ENCODE measurements at places on chromosomes 11 and 22.

DNA sequence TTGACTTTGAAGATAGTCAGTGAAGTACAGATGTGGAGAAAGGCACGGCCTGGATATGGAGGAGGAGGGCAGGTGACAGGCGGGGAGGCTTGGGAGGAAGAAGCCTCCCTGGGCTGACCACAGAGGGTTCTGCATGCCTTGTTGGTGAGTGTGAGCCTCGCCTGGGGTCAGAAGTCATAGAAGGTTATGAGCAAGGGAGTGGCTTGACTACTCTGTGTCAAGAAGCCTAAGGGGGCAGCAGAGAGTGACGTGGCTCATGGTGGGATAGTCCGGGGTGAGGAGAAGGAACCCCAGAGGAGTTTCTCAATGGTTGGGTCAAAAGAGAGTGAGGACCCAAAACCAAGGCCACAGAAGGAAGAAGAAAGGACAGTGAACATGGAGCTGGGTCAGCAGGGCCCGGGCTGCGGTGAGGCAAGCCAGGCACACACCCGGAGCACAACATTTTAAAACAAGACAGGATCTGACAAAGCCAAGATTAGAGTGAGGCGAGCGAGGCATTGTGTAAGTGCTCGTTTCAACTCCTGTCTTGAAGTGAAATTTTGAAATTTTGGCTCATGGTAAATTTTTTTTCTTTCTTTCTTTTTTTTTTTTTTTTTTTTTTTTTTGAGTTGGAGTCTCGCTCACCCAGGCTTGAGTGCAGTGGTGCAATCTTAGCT lies 31.9 kb downstream of the PDGFB start:
- no peak for DNase-seq

- DNase-seq, result no peak
Measured at GRCh38 chr11:58525037-58525614, 17.2 kb upstream of the OR5B21 start.

- no peak for DNase-seq
Measured at GRCh38 chr11:28559492-28559891, 451.3 kb downstream of the METTL15 start.

GRCh38 chr22:46471901-46472721 lies 65.3 kb downstream of the CELSR1 start:
- DNase-seq, result no peak

GRCh38 chr22:29195118-29195963 lies 10.4 kb upstream of the EMID1 start:
- DNase-seq, result no peak

GRCh38 chr11:9616042-9616675 lies 42.7 kb downstream of the WEE1 start:
- DNase-seq, result no peak

GRCh38 chr11:65279741-65280440 lies 18.1 kb downstream of the POLA2 start:
- DNase-seq, result peak; percentile 75

DNA sequence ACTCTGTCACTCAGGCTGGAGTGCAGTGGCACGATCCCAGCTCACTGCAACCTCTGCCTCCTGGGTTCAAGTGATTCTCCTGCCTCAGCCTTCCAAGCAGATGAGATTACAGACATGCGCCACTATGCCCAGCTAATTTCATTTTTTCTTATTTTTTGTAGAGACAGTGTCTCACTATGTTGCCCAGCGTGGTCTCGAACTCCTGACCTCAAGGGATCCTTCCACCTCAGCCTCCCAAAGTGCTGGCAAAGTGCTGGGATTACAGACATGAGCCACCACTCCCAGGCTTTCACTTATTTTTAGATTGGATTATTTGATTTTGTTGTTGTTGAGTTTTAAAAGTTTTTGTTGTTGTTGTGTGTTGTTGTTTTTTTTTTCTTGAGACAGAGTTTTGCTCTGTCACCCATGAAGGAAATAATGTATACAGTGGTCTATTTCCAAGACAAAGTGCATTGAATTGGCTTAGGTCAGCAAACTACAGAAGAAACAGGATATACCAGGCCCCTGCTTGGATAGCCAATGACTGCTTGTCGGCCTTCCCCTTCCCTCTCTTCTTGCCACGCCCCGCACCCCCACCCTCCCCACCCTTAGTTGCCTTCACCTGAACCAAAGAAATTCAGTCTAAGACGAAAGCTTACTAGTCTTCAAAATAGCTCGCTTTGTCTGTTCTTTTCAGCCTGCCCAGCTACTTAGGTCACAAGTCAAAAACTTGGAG lies 91.8 kb upstream of the CLDN5 start:
- DNase-seq, result no peak

- no peak for DNase-seq
Measured at GRCh38 chr11:77322926-77323590, 21.6 kb upstream of the GDPD4 start.

DNA sequence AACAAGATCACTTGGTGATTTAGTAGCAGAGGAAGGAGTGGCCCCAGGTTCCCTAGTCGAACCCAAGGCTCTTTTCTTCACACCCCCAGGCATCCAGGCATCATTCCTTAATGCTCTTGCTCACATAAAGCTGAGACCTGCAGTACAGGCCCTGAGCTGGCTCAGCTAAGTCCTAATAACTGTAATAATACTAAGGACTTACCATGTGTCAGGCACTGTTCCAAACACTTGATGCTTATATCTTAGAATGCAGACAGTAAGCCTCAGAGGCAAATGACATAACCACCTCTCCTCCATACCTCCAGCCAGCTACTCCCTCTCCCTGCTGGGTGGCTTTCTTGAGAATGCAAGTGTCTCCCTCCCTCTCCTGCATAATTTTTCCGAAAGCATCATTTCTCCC lies 33.2 kb downstream of the ANKK1 start:
- DNase-seq, result no peak

GRCh38 chr11:66745356-66746235 lies 16.6 kb upstream of the SPTBN2 start:
- no peak for DNase-seq

DNA sequence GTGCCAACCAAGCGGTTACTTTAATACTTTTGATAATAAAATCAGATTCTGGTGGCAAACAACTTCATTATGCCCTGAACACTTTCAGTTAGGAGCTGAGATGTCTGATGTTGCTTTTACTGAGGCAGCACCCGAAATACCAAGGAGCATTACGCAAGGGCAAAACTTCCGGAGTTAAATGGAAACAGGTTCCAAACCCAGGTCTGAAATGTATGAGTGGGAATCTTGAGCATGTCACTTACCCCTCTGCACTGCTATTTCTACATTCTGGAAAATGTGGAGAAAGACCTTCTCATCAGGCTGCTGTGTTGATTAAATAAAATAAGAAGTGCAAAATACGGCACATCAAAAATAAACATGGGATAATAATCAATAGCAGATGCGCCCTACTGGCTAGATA lies 315.1 kb downstream of the LARGE1 start:
- DNase-seq, result no peak

DNA sequence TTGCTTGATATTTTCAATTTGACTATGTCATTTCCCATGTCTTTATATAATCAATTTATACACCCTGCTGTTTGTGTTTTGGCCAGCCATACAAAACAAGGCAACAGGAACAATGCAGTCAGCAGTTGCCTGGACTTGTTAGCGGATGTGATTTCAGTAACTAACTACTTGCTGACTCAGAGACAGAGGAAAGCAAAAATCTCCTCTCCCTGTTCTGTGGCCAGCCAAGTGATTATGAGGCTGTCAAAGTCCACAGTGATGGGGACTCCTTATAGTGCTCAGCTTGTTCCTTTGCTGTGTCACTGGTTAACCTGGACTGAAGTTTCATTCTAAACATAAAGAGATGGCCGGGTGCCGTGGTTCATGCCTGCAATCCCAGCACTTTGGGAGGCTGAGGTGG lies 32.6 kb upstream of the APLP2 start:
- no peak for DNase-seq

DNA sequence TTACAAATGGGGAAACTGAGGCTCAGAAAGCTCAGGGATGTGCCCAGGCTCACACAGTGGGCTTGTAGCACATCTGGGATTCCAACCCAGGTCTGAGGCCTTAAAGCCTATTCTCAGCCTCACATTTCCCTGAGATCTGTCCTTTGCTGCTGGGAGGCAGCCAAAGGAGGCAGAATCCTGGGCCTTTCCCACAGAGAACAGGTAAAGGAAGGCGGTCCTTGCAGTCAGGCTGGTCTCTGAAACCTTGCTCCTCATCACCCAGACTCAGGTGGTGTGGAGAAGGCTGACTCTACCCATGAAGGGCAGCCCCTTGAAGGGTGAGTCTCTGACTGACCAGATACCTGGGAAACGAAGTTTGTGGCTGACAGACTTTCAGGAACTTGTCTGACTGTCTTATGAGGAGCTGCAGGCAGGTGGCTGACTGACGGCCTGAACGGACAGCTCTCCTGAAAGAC lies 7.8 kb downstream of the SLCO2B1 start:
- DNase-seq, result no peak

DNA sequence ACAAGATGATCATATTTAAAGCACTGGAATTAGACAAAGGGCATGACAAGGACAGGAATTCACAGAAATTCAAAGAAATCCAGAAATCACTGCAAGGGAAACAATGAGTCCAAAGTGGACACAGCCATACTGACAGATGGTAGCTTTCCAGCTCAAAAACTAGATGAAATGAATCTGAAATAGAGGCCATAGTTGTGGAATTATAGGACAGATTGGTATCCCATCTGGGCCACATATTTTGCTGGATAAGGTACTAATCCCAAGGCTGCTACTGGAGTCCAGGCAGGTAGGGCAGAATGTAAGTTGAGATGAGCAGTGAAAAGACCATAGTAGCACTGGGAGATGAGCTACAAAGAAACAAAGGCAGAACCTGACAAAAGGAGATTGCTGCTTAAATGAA lies 258.3 kb upstream of the ANO3 start:
- no peak for DNase-seq

DNA sequence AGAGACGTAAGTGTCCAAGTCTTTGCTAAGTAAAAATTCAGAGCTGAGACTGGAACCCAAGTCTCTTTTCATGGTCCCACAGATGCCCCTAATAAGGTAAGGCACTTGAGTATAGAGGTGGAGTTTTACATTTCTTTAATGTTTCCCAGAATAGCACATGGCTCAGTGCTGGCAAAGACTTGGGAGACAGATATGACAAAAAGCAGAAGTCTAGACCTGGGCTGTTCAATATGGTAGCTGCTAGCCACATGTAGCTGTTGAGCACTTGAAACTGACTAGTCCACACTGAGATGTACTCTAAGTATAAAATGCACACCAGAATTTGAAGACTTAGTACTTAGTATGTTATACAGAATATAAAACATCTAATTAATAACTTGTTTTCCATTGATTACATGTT lies 17.6 kb downstream of the VSTM5 start:
- DNase-seq, result no peak

DNA sequence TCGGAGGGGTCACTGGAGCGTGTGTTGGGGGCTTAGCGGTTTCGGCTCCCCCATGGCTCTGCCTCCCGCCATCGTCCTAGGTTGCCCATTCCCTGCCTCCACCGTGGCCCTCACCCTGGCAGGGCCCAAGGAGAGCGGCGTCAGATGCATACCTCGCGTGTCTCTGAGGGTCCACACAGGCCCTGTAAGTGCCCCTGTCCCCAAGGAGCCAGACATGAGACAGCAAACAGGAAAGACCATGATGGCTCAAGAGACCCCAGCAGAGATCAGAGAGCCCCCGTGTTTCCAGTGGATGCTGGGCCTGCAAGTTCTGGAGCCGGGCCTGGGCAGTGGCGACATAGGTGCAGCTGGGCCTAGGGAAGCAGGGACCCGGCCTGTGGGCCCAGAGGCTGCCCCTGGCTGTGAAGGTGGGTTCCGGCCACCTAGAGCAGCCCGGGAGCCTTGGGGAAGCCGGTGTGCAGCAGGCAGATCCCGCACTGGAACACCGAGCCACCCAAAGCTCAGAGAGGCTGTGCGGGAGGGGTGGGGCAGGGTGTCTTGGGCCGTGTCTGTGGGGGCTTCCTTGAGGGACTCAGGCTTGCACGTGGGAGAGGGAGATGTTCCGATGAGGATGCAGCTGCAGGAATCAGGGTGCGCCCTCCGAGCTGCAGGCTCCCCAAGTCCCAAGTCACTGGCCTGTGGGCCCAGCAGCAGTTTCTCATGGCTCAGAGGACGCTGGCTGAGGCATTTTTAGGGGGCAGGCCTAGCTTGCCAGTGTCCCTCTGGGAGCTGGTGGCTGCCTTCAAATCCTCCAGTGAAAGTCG lies 126.4 kb downstream of the KCNQ1OT1 start:
- DNase-seq, result no peak

DNA sequence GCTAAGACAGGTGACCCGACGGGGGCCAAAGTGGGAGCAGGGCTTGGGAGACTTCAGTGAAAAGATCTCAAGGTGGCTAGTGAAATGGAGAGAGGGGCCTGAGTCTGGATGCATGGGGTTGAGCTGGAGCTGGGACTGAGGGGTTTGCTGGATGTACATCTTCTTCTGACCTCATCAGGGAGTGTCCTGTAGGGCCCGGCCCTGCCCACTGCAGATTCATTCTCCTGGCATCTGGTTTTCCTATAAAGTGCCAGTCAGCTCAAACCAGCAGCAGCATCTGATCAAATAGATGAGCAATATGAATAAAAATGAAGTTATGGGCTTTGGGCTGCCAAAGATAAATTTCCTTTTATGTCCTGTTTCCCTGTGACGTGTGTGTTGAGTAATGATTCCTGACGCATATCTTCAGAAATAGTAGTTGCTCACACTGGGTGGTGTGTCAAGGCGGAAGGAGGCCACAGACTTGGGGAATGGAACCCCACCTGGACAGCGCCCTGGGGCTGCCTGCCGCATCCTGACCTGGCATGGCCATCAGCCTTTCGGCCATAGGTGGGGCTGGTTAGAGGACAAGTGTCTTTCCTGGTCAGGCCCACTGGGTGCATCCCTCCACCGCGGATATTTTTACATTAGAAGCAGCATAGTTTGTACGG lies 135.4 kb downstream of the OSBP2 start:
- DNase-seq, result peak; percentile 74

GRCh38 chr11:8832571-8833260 lies 78.3 kb upstream of the AKIP1 start:
- no peak for DNase-seq
